ENCODE measurements at places on chromosomes 16 and 17.
A peak's percentile ranks its signal among the peaks of the same experiment; 100 is the strongest.

- DNase-seq, result no peak
These were observed 34.0 kb downstream of the HS3ST3B1 start for GRCh38 chr17:14334919-14335318.

- no peak for DNase-seq
These were observed 12.1 kb downstream of the VPS35L start for GRCh38 chr16:19567560-19567959.

GRCh38 chr17:39081851-39082250, 69.6 kb downstream of the PLXDC1 start:
- DNase-seq, result no peak

- peak; percentile 89 for DNase-seq
These were observed 480 bp upstream of the PROCA1 start for GRCh38 chr17:28712032-28712704.

- no peak for DNase-seq
These were observed 20.3 kb downstream of the SPNS3 start for GRCh38 chr17:4453812-4454591.

DNA sequence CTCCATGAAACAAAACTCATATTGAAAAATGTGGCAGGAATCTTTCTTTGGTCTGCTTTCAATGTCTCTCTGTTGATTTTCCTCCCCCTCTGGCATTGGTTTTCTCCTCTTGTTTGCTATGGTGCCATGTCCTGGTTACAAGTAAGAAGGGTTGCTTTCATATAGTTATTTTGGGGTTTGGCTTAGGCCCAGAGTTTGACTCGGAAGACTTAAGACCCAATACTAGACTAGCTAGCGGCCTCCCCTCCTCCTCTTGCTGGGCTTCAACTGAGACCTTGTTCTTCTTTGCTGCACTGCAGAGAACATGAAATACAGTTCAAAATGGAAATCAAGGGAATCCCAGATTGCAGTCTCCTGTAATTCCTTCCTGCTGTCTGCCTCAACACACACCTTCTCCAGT, 30.0 kb upstream of the CLEC18A start:
- no peak for DNase-seq

GRCh38 chr17:39648616-39649366, 11.8 kb downstream of the STARD3 start:
- DNase-seq, result no peak

- no peak for DNase-seq
These were observed 96.7 kb downstream of the GNAO1 start for GRCh38 chr16:56288019-56288418.

DNA sequence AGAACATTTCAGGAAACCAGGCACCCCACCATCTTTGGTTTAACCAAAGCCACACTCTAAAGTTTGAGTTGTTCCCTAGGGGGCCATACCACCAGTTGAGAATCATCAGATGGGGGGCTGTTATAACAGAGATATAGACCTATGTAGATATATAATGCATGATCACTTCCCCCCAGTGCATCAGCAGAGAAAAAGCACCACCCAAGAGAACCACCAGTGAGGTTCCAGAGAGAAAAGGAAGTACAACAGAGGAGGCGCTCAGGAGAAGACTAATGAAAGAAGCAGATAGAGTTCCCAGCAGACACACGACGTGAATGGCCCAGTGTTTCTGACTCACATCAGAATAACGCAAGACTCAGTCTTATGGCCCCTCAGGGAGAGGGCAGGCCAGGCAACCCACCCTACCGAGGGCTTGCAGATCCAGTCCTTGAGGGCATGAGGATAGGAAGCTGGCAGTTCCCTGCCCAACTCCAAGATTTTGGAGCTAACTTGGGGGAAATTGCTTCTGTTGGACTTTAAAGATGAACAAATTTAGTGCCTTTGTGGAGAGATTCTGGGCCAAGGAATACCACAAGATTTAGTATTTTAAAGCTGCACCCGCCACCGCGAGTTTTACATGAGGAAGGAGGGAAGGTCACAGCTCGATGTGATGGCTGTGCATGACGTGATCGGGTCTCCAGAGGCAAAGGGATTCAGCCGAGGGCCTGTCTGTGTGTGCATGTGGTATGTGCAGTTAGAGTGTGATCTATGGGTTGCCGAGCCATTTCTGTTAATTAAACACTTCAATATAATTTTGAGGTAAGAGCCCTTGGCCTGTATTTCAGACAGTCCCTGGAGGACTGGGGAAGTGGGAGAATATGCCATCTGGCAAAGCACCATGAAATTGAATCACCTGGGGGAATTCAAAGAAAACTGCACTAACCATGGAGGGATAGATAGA, 53.1 kb downstream of the AIPL1 start:
- DNase-seq, result no peak

- no peak for DNase-seq
These were observed 19.2 kb downstream of the SGF29 start for GRCh38 chr16:28572696-28573510.

- no peak for DNase-seq
These were observed 111.1 kb upstream of the HAS3 start for GRCh38 chr16:68994324-68994723.

DNA sequence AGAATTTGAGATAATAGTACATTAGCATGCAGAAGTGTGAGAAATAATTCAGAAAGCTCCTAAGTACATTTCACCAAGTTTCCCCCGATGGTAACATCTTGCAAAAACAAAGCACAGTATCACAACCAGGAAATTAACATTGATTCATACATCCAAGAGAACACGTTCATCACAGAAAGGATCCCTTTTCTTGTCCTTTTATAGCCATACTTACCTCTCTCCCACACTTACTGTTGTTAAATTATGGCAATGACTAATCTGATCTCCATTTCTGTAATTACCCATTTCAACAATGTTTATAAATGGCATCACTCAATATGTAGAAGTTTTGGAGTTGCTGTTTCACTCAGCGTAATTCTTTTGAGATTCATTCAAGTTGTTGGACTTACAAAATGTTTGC, 1260.0 kb downstream of the CDH8 start:
- DNase-seq, result no peak

DNA sequence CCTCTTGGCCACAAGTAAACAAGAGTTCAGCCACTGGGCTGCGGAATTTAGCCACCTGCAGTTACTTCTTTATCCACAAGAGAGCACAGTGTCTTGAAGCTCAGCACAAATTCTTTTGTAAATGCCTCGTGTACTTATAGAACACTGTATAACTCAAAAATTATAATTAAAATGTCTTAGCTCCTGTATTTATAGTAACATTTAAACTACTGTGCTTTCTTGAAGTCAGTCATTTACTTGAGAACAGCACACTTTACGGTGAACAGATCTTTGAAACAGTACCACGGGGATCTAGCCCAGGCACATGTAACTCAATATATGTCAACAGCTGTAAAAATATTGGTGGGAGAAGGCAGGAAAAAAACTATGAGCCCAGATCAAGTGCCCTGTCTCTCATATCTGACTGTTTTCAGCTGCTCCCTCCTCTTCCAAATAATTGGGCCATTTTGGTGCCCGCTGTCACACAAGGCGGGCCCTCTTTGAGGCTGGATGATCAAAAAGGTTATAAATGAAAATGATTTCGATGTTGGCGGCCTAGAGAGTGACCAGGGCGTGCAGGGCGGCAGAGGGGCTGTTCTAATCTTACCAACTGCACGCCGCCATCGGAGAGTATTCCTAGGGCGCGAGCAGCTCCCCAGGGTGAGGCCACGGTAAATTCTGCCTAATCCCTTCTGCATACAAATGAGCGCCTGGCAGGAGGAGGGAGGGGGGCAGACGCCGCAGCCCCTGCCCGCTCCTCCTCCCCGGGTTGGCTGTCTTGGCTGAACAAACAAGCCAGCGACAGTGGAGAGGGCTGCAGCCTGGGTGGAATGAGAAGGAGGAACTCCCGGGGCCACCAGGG, 183.2 kb downstream of the C16orf78 start:
- DNase-seq, result no peak

- no peak for DNase-seq
These were observed 77.0 kb upstream of the HS3ST4 start for GRCh38 chr16:25614716-25615265.

GRCh38 chr17:68085771-68086381, 50.3 kb downstream of the KPNA2 start:
- DNase-seq, result no peak

DNA sequence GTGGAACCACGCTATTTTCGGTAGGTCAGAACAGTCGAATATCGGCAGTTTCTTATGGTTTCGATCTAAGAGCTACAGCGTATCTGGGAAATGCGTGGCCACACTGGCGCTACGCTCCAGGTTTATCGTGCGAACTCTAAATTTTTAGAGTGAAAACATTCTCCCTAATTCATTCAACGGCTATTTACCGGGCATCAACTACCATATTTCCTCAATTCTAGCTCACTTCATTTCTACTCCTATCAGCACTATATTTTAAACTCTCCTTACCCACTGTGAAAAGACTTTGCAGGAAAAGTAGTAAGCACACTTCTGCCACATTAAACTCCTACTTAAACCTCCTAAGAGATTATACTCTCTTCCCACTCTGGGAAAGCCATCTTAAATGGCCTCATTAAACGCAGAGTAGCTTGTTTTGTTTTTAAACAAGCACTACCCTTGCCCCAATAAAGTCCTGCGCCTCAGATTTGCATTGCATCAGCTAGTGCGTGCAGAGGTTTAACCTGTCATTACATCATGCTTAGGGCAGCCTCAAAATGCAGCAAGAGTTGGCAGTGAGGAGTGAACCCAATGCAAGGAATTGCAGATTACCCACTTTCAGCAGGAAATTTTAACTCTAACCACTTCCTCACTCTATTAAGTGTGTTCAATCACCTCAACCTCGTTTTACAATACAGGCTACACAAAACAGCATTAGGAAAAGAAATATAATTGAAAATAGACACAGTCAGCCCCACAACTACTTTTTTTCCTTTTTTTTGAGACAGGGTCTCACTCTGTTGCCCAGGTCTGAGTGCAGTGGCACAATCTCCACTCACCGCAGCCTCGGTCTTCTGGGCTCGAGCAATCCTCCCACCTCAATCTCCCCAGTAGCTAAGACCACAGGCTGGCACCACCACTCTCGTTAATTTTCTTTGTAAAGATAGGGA, 18.8 kb downstream of the SIAH1 start:
- DNase-seq, result no peak

DNA sequence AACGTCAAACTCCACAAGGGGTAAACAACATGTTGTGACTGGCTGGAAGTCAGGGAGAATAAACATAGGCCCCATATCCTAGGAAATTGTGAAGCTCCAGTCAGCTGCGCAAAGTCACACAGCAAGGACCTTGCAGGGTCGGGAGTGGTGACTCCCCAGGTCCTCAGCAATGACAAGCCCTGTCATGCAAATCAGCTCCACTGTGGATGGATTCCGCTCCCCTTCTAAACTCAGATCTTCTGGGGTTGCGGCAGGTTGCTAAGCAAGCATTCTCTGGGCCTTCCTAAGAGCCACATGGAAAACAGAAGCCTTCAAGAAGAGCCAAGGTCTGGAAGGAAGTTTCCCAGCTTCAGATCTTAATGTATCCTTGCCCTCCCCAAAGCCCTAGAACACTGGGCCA, 28.9 kb upstream of the MYO18A start:
- DNase-seq, result no peak

GRCh38 chr16:49830873-49831272, 25.0 kb downstream of the ZNF423 start:
- DNase-seq, result no peak

DNA sequence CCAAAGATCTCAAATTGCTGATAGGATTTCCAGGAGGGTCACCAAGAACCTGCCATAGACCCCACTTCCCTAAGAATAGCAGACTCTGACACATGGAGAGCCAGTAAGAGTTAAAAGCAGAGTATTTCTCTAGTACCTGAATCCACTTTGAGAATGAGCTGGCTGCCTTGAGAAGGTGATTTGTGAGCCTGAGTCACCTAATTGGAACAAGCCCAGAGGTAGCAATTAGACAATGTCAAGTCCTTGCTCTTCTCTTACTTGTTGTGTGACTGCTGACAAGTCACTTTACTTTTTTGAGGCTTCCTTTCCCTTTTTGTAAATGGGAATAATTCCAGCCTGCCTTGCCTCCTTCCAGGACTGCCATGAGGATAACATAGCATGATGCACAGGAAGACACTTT, 76.1 kb upstream of the ASIC2 start:
- DNase-seq, result no peak

- DNase-seq, result no peak
These were observed 26.2 kb upstream of the ZNF652 start for GRCh38 chr17:49388290-49388640.

- DNase-seq, result no peak
These were observed 4.8 kb downstream of the SOX8 start for GRCh38 chr16:986411-986810.

GRCh38 chr16:85148931-85149330, 36.7 kb upstream of the CIBAR2 start:
- no peak for DNase-seq

DNA sequence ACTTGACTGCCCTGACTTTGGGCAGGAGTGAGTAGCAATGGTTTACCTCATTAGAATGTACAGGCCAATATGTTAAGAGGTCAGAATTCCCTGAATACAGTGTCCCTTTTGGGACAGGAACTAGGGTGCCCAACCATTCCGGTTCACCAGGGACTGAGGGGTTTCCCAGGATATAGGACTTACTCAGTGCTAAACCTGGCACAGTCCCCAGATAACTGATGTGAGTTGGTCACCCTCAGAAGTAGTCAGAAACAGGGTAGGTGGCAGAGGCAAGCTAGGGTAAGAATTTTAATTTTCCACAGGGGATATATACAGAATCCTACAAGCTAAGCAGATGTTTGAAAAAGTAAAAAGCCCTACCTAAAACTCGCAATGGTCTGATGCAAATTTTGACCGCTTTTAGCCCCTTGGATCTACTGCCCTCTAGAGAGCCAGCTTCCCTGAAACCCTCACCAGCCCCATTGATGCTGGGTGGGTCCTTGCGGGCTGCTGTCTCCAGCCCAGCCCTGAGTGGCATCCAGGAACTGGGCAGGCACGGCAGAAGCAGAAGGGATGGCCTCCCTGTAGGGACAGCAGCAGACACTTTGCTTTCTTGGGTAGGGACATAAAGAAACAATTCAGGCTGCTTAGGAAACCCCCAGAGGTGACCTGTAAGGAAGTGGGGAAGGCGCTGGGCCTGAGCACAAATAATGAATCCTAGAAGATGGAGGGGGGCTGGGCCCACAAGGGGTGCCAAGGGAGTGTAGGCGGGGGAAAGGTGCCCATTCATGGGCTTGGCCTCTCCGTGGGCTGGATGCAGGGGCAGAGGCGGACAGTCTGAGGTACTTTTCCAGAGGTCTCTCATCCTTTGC, 434.8 kb downstream of the SLC39A11 start:
- DNase-seq, result no peak

DNA sequence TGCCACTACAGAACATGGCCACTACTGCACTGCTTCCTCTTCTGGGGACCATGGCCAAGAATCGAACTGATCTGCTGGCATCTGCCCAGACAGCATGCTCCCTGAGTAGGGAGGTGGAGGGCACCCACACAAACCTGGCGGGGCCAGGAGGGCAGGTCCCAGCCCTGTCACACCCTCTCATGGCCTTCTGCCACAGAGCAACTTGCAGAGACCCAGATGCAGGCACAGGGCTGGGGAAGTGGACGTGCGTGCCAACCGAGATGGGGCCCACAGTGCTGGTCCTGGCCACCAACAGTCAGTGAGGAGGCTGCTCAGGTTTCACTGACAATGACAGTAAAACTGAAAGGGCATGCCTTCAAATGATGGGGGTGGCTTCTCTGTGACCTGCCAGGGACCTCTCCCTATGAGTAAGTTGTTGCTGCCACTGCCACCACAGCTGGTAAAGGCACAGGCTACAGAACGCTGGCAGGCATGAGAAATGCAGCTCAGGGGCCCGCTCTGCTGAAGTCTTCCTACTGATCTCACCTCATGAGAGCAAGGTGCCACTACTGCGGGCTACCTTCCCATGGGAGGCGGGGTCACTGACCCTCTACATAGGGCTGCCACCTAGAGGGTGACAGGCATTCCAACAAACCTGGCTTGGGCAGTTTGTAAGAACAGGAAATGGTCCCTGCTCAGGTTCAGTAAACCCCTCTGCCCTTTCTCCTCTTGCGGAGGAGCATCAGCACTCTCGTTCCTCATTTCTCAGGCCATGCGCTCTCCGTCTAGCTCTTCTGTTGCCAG, 15.5 kb downstream of the HIC1 start:
- peak; percentile 36 for DNase-seq
